NCI-H1105 treated with DMSO at 0.1 percent for 48 hours (cell line): ENCODE measurements at places on chromosomes 3 and 15.
A peak's percentile ranks its signal among the peaks of the same experiment; 100 is the strongest.

DNA sequence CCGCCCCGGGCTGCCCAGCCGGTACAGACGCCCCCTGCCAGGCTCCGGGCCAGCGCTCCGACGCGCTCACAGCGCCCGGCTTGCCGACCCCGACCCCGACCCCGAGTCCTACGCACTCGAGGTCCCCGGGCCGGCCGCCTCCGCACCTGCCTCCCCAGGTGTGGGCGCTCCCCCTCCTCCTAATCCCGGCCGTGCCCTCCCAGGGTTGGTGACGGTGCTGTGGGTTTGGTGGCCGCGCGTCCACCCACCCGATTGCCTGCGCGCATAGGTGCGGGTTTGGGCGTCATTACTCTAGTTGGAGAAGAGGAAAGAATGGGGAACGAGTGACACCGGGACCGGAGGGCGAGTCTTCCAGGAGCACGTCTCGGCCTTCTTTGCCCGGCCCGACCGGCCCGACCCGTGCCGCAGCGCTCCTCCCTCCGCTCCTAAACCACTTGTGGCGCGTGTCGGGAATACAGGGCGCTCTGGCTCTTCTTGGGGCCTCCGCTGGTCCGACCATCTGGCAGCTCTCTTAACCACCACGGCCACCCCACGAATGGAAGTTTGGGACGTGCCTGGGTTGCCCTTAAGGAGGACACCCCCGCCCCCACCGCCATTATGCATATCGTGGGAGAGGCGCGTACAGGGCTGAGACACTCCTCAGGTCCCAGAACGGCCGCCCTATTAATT is 810 bp upstream of the THRB start:
- DNase-seq: no peak

GRCh38 chr3:120049881-120050539 is 44.2 kb downstream of the GSK3B start:
- no peak for DNase-seq

- DNase-seq: no peak
Measured at GRCh38 chr3:57091521-57092273, 31.2 kb downstream of the SPATA12 start.

DNA sequence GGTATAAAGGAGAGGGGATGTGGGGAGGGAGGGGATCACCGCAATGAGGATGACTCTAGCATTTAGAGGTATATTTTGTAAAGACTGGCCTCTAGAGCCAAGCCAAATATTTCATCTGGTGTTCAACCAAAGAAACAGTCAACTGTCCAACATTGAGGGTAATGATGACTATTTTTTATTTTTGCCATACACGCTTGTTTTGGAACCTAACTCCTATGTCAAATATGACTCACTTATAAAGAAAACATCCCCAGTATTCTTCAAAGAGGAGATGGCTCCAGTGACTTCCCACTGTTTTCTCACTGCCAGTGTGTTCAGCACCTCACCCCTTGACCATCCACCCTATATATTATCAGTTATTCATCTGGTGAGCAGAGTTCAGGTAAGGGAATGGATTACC is 77.3 kb downstream of the WNT5A start:
- no peak for DNase-seq

DNA sequence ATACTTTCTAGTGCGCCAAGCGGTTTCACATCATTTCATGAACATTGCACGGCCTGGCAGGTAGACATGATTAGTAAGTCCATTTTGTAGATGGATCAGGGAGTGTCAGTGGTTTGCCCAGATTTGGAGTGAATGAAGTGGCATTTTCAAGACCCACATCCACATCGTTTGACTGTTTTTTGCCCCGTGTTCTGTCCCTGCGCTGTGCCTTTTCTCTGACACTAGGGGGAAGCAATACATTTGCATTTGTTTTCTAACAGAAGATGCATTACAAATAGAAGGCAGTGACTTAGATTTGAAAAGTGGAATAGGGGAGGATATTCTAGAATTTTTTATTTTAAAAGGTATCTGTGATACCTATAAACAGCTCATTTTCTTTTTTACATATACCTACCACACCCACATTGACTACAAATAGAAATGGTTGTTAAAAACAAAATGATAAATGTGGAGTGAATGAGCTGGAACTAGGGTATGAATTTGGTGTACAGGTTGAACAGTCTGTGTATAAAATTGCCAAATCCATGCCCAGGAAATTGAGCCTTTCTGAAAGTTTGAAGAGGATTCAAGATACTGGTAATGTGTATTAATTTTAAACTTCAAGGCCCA is 98.0 kb downstream of the USP13 start:
- peak; percentile 38 for DNase-seq

- no peak for DNase-seq
Measured at GRCh38 chr15:70017801-70018200, 79.9 kb downstream of the TLE3 start.

DNA sequence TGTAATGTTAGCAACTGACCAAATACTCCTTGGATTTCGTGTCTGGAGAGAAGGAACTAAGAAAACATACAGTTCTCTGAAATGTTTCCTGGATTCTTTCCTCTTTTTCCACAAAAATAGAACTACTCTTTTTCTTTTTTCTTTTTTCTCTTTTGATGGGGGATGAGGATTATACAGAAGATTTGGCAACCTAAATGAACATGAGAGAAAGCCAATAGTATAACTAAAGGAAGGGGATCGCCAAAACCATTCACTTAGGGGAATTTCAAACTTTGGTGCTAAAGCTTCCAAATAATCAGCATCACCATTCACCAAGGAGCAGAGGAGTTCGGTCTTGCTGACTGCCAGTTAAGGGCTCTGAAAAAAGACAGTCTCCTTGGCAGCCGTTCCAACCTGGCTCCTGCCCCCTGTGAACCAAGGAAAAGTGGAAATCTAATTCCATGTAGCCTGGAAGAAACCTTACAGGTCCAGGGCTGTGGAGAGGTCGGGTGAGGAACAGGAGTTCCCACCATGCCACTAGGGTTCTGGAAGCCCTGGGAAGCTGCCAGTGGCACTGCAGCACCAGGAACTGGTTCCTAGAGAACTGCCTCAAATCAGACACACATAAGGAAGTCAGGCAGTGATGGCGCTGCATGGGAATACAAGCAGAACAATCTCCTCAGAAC is 176.9 kb downstream of the TNIK start:
- DNase-seq: no peak

GRCh38 chr3:81003817-81004216 is 757.6 kb downstream of the GBE1 start:
- no peak for DNase-seq

- DNase-seq: no peak
Measured at GRCh38 chr15:29070471-29071231, 184.9 kb downstream of the APBA2 start.

- no peak for DNase-seq
Measured at GRCh38 chr3:168514252-168514651, 418.5 kb upstream of the GOLIM4 start.

DNA sequence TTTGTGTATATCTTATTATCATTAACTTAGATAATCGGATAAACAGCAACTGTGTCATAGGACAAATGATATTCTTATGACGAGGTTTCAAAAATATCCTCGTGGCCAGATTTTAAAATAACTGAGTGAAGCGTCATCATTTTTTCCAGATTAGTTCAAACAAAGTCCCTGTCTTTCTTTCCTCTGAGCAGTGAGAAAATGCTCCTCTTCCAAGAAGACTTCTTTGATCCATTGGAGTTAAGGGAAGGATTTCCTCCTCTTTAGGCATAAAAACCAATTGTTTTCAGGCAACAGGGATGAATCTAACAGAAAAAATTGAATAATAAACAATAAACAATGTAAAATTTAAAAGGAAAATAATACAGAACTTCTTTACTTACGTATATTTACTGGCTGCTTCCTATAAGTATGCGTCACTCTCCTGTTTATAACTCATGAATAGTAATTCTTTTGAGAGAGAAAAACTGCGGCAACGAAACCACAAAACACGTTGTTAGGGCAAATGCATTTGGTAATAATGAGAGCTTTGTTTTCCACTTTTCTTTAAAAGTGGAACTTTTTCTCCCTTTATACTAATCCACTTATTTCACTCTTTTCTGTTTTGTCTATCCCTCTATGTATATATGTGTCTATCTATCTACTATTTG is 419.4 kb upstream of the ONECUT1 start:
- no peak for DNase-seq

- no peak for DNase-seq
Measured at GRCh38 chr3:186800285-186800684, 6.0 kb downstream of the RFC4 start.

DNA sequence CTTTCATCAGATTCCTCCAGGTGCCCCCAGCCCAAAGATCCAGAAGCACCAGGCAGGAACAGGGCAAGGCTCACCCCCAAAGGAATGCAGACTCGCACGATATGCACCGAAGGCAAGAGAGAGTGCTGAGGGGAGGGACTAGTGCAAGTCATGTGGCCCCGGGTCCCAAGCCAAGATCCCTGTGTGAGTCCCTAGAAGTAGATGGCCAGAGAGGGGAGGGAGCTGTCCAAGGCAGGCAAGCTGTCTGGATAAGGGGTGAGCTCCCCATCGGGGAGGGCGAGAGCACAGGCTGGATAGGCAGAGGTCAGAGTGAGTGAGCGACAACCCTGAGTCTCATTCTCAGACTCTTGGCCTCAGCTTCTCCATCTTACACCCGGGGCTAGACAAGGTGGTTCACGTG is 171.5 kb upstream of the LINGO1 start:
- DNase-seq: no peak

DNA sequence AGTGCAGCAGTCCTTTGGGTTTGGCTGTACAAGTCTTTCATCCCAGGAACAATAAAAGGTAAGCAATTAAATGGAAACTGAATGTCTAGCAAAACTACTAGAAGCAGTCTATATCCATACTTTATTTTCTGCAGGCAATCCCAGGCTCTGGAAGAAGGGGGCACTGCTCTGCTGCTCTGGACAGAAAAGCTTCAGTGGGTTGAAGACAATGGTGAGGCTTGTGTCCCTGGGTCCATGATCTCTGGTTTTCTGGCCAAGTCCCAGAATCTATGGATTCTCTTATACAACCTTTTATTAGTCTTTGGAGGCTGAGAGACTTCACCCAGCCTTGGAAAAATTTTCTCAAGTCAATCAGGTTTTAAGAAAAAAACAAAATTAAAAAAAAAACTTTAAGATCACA is 35.6 kb downstream of the SCAP start:
- DNase-seq: no peak

DNA sequence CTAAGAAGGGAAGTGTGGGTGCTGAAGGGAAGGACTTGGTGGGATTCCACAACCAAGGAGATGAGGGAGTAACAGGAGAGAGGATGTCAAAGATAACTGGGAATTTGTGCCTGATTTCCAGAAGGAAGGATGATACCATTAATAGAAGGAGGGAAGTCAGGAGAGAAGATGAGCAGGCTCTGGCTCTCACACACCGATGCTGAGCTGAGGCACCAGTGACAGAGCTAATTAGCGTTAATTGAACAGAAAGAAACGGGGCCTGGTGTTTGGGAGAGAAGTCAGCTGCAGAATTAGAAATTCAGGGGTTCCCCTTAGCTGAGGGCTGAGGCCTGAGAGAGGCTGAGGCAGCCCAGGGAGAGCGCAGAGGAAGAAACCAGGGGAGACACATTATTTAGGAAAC is 11.9 kb upstream of the PDIA5 start:
- DNase-seq: no peak

GRCh38 chr15:42275780-42276391 is 2.7 kb upstream of the TMEM87A start:
- peak; percentile 1 for DNase-seq

GRCh38 chr3:180802837-180803236 is 109.6 kb upstream of the FXR1 start:
- DNase-seq: peak; percentile 77

DNA sequence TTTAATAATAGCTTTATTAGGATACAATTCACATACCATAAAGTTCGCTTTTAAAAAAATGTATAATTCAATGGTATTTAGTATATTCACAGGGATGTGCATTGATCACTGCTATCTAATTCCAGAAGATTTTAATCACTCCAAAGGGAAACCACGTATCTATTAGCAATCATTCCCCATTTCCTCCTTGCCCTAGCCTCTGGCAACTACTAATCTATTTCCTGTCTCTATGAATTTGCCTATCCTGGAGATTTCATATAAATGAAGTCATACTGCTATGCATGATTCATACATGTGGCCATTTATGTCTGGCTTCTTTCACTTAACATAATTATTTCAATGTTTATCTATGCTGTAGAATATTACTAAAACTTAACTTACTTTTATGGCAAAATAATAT is 32.0 kb upstream of the CASR start:
- no peak for DNase-seq

GRCh38 chr15:75929799-75930565 is 26.3 kb downstream of the FBXO22 start:
- DNase-seq: peak; percentile 45

- DNase-seq: no peak
Measured at GRCh38 chr15:63255489-63255990, 21.9 kb upstream of the APH1B start.

DNA sequence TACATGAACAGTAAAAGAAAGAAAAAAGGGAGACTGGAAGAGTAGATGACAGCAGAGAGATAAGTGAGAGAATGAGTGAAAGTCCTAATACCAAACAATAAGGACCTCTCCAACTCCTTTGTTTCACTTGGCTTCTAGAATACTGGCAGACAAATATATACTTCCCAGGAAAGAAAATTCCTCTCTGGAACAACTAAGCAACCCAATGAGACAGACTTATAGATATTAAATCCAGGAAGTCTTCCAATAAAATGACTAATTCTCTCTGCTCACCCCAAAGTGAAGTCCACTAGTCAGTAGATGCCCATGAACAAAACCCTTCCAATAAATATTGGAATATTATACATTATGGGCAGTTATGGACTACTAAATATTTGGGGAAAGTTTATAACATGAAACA is 114.2 kb downstream of the NEDD4 start:
- DNase-seq: no peak

- peak; percentile 16 for DNase-seq
Measured at GRCh38 chr3:184354121-184354728, 7.2 kb downstream of the CLCN2 start.

GRCh38 chr15:58588096-58588495 is 156.3 kb downstream of the LIPC start:
- DNase-seq: no peak

DNA sequence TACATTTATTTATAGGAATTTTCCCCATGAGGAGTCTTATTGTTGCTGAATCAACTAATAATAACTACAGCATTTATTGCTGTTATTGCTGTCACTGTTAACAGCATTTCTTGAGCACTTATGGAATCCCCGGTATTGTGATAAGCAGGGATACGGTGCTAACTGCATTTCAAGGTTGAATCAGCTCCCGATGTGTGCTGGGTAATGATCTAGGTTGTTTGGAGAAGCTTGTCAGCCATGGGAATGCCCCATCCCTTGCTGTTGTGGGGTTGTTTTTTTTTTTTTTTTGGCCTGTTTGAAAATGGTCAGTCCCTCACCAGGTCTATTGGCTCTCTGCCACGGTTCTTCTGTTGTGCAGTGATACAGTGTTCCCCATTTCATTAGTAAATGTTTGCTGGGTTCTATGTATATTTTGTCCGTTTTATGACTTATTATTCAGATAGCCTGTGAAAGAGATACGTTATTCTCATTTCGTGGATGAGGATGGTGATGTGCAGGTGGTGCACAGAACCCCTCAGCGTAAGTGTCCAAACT is 48.5 kb downstream of the MED12L start:
- DNase-seq: no peak

- DNase-seq: no peak
Measured at GRCh38 chr15:34879107-34879506, 83.8 kb upstream of the ACTC1 start.

- DNase-seq: no peak
Measured at GRCh38 chr3:155663467-155664212, 81.2 kb downstream of the PLCH1 start.
